Fibroblast of skin of right biceps (primary cell): ENCODE measurements at places on chromosomes 5 and 9.

DNA sequence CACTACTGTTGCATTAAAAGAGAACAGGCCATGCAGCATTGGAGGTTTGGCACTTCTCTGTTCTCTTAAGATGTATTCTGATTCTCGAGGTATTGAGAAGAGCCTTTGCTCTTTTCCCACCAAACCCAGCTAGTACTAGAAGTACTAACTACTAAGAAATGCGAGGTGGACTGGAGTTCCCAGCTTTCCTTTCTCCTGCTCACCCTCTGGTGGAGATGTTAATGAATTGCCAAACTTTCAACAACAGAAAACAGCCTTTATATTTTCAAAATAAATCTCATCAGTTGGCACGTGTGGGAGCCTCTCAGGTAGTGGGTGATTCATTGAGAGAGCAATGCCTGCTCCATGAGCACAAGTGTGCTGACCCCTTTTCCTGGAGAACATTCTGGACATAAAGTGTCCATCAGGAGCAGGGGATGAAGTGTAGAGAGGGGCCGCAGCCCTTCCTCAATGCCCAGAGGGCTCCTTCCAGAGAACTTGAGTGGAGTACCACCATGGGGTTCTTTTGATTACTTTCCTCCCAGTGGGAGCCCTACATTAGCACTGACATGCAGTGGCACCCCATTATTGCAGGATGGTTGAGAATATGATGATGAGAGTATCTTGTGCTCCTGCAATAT lies 45.7 kb downstream of the TMEM174 start:
- DNase-seq, result peak; percentile 62

- DNase-seq, result peak; percentile 41
Observed at GRCh38 chr5:12910641-12911040, 1006.4 kb upstream of the CTNND2 start.

- no peak for DNase-seq
Observed at GRCh38 chr5:89844548-89844947, 565.0 kb downstream of the CETN3 start.

DNA sequence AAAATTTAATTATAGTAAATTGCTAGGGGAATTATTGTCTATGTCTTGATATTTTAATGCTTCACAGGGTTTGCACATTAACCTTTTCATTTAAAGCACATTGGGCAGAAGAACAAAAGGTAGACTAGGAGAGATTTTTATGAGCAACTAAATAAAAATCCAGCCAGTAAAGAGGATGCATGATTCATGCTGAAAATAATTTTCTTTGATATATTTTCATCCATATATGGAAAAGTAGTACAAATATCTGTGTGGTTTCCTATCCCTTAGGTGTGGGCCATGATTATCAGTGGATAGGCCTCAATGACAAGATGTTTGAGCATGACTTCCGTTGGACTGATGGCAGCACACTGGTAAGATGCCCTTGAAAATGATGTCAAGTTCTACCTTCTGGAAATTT lies 83.1 kb downstream of the VCAN start:
- peak; percentile 71 for DNase-seq

DNA sequence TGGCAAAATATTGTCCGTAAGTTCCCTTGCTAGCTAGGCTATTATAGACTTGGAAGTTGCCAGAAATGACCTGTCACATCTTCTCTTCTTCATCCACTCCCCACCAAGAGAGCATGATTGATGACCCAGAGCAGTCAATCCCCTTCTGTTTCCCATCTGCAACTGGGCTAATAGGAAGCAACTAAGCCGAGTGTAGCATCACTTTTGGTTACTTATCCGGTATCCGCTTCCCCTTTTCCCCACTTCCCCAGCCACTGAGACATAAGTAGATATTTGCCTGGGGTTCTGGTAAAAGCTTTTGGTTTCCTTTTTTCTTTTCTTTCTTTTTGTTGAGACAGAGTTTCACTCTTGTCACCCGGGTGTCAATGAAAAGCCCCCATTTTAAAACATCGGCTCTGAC lies 29.4 kb upstream of the LIFR start:
- no peak for DNase-seq

DNA sequence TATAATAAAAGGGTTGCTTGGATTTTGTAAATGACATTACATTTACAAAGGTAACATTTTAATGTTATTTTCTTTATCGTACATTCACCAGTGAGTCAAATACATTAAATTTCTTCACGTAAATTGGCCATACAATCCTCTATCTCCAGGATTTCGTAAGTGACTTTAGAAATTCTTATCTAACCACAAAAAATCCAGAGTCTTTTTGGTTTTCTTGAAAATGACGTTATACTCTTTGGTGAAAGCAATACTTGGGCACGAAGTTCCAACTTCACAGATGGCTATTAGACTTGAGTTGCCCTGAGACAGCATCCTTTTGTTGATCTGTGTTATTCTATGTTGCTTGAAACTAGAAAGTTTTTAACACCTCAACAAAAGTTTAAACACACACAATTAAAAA lies 87.4 kb upstream of the CDH10 start:
- peak; percentile 2 for DNase-seq

DNA sequence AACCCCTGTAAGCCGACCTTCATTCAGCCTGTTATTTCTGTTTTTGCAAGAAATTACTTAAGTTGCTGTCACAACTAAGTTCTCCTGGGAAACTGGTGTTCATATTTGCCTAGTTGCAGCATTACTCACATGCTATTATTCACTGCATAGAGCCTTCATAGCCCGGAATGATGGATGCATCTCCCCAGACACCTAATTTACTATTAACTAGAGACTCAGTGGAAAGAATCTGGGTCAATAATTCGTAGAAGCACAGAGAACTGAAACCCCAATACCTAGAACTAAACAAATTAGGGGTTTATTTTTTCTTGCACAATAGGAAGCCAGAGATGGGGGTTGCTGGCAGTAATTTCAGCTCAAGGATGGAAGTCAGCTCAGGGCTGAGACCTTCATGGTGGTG lies 45.7 kb upstream of the FAM170A start:
- DNase-seq, result peak; percentile 36

DNA sequence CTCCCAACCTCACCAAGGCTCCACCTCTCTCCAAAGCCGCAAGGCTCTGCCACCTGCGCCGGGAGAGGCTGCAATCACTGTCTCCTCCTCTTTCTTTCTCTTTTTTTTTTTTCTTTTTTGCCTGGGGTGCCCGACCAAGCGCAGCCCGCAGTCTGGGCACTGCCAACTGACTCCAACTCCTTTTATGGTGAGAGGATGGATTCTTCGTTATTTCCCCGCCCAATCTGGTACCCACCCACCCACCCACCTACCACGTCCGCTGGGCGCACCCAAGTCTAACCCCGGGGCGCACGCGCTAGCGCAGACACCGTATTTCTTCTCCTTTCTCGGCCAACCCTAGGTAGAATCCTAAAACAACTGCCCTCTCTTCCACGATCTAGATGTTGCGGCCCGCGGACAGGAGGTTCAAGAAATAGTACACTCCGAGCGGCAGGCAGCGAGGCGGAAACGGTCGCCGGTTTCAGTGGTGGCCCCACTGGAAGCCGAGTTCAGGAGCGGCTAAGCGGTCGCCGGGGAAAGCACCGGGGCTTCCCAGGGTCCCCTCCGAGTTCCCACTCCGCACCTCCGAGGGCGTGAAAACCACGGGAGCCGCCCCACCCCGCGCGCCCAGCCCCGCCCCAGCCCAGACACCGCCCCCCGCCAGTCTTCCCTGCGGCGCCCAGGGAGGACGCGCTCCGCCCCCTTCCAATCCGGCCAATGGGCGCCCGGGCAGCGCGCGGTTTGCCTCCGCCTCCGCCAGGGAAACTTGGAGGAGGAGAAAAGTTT lies 385 bp upstream of the PTGER4 start:
- peak; percentile 86 for DNase-seq

- DNase-seq, result no peak
Observed at GRCh38 chr9:105500108-105500766, 52.4 kb downstream of the FSD1L start.

DNA sequence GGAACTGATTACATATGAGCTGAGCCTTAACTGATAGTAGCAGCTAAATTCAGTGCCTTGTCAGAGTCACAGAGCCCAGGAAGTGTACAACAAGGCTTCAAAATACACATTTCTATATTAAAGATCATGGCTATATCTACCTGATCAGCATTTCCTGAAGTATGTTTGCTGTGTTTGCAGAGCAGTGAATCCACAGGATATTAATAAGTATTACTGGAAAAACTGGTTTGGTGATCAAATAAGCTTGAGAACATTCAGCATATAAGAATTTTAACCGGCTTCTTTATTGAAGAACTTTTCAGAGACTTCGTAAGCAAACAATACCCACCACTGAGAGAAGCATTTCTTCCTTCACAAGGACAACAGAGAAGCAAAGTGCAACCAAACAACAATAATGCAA lies 227.0 kb downstream of the ELAVL2 start:
- no peak for DNase-seq

DNA sequence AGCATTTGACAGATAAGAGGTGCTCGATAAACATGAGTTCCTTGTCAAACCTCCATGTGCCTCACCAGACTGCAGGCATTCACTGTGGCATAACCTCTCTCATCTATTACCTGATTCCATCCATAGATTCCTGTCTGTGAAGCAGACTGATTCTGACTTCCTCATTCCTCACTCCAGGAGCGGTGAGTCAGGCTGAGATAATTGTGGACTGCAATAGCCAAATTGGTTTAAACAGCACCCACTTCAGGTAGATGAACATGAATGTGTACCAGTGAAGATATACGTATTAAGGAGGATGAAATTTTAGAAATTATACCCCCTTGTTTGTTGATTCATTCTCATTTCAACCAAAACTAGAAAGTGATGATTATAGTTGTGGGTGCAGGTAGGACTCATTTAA lies 391.2 kb downstream of the HINT1 start:
- peak; percentile 12 for DNase-seq

GRCh38 chr5:122741681-122742080 lies 33.2 kb upstream of the SNX2 start:
- DNase-seq, result peak; percentile 74

DNA sequence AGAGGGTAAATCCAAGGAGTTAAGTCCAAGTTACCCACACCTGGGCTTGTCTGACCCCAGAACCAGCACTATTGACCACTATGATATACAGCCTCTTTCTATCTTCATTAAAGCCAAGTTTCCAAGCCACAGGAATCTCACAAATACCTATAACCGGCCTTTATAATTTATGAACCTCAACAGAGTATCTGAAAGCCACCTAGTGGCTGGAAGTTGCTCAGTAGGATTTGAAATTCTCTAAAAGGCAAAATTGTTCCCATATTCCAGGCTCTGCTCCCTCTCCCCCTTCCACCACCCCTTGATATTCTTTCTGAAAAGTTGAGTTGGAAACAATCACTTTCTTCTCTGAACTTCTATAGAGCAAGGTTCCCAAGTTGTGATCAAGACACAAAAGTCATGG lies 106.4 kb upstream of the GPR151 start:
- no peak for DNase-seq

GRCh38 chr5:76718880-76719279 lies 3.0 kb downstream of the F2R start:
- DNase-seq, result peak; percentile 32

DNA sequence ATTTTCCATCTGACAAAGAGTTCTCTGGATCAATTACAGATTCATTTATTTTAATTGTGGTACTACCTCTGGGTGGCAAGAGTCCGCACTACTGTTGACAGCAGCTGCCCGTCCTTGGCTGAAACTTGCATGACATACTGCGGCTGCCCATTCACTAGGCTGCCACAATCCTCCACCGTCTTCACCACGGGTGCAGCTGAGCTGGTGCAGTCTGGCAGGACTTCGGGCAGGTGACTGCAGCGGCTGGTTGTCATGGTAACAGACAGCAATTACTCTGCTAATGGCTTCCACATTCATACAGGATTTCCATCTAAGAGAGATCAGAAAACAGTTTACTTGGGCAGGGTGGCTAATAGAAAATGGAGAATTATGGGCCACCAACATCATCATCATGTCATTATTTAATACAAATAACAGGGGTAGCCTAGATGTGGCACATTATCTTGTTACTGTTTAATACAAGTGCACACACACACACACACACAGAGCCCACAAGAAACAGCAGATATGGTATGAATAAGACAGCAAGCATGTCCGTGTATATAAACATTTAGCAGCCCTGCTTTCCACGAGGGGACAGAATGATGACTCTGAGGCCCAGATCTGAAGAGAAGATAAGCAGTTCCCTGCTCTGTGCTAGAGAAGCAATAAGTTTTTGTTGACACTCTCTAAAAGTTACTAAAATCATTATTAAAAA lies 112.3 kb downstream of the MARCHF3 start:
- DNase-seq, result peak; percentile 56

GRCh38 chr9:69577123-69577522 lies 95.0 kb downstream of the APBA1 start:
- DNase-seq, result no peak

DNA sequence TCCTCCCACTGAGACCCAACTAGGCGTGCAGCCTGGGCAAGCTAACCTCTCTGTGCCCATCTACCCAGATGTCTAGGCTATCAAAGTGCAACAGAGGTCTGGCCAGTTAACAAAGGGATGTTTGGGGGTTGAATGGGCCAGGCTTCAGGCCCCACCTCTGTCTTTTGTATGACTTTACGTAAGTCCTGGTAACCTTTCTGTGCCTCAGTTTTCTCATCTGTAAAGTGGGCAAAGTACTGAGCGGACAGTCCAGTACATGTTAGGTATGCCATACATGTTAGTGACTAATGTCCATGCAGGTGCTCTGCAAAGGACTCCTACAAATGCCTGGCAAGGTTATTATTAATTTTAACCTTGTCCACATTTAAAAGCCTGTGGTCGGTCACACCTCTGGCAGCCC lies 14.0 kb downstream of the NR5A1 start:
- DNase-seq, result no peak

GRCh38 chr5:135670588-135670987 lies 91.8 kb upstream of the CXCL14 start:
- DNase-seq, result no peak

GRCh38 chr5:75148051-75148450 lies 88.6 kb downstream of the ANKRD31 start:
- DNase-seq, result no peak

DNA sequence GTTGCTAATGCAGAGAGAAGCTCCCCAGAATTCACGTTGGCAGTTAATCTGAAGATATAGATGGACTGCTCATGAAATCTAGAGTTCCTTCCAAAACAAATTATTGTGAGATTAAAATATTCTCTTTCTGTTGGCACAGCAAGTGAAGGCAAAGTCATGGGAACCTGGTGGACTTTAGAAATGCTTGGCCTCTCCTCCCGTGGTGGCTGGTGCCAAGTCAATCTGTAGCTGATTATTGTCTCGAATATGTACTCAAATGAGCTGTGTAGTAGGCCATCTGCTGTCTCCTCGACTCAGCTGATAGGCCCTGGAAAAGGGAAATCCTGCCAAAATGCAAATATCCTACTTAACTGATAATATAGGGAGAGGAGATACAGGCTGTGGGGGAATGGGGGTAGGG lies 69.3 kb downstream of the DAPK1 start:
- DNase-seq, result no peak

- no peak for DNase-seq
Observed at GRCh38 chr5:1007681-1008450, 736 bp upstream of the NKD2 start.

- peak; percentile 41 for DNase-seq
Observed at GRCh38 chr5:21802869-21803490, 1050.2 kb downstream of the CDH12 start.

GRCh38 chr5:127572930-127573329 lies 55.5 kb downstream of the PRRC1 start:
- DNase-seq, result no peak
